MCF 10A (cell line): ENCODE measurements at places on chromosomes 1 and 21. TPM values are rescaled to one million over a fixed set of nuclear protein-coding genes. Genes with fewer than 3 reads are reported as not detected.

GRCh38 chr1:151945725-151946722, 36.7 kb upstream of the THEM4 start:
- H3K4me3 ChIP-seq: peak overlapping the region; percentile 16
- H3K4me1 ChIP-seq: peaks cover 32% of the 10 kb centered on the region
- peaks cover 9% of the 10 kb centered on the region for H3K36me3 ChIP-seq
- DNase-seq: peak; percentile 100
- H3K27ac ChIP-seq: peak overlapping the region; percentile 99

Gene LYPD8
- not detected in 2 replicates for total RNA-seq

GRCh38 chr1:203553496-203553895, 59.5 kb downstream of the OPTC start:
- no peak overlapping the region for H3K4me3 ChIP-seq
- DNase-seq: no peak
- H3K36me3 ChIP-seq: no peaks in the 10 kb centered on the region

- H3K4me3 ChIP-seq: no peak overlapping the region
- peak overlapping the region; percentile 92 for H3K27ac ChIP-seq
- H3K36me3 ChIP-seq: no peaks in the 10 kb centered on the region
- peak; percentile 81 for DNase-seq
Measured at GRCh38 chr1:201020040-201020591, 3.4 kb downstream of the KIF21B start.

- no peaks in the 10 kb centered on the region for H3K36me3 ChIP-seq
- DNase-seq: no peak
- H3K27me3 ChIP-seq: no peaks in the 10 kb centered on the region
Measured at GRCh38 chr1:68321084-68321685, 88.9 kb upstream of the WLS start.

Gene KCNJ15
- 2.2 and 2.4 TPM in 2 replicates for total RNA-seq

Gene IVL
- total RNA-seq: 0.33 and 0.56 TPM in 2 replicates
